ENCODE measurements at places on chromosomes 5 and 9. TPM values are rescaled to one million over a fixed set of nuclear protein-coding genes. Genes with fewer than 3 reads are reported as not detected.

DNA sequence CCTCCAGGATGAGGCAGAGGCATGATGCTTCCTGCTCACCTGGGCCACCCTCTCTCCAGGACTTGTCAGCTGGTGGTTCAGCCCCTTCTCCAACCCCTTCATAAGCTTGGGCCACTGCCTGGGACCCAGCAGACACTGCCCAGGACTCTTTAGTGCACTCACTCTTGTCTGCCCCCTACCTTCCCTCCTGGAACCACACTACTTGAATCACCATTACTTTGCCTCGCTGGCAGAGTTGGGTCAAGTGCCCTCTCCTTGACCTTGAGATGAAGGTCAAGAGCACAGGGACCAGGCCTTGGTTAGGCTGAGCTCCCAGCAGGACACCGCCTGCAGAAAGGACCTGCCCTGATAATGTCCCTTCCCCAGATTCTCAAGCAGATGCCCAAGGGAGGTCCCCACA lies 8.5 kb upstream of the ENDOG start:
- DNase-seq, result no peak

Gene SLC6A19
- total RNA-seq, result not detected

GRCh38 chr5:169702693-169703481 lies 65.8 kb downstream of the DOCK2 start:
- no peak for DNase-seq

DNA sequence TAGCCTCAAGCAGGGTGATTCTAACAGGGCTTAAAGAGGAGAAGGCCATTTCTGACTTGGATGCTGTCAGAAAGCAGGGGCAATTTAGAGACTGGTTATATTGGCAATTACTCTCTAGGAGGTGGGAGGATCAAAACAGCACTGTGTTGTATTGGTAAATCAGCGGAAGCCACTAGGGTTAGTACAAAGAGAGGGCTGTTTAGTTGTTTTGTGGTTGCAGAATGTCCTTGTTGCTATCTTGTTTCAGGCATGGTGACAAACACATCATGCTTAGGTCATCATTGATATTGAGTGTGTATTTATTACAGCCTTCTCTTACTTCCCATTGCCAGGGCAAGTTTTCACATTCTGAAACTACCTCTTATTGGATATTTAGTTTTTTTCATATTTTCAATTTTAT lies 165.3 kb downstream of the TAF11L14 start:
- no peak for DNase-seq

GRCh38 chr5:88452820-88453219 lies 184.2 kb upstream of the TMEM161B start:
- DNase-seq, result no peak

DNA sequence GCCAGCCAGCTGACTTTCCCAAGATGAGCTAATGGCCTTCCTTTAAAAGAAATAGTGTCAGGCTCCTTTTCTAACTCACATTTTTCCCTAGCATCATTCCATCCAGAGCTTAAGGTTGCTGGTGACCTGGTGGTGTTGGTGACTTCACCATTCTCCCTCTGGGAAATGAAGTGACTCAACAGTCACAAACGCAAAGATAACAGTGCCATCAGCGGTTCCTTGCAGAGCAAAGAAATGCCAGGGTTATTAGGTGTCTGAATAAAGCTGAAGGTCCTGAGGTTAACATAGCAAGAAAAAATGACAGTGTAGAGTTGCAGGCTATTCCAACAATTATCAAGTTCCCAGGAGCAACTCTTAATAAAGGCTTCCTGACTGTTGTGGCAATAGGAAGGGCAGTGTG lies 111.8 kb upstream of the SLC44A1 start:
- no peak for DNase-seq

- DNase-seq, result peak; percentile 75
Measured at GRCh38 chr9:70480405-70480980, 66.0 kb upstream of the KLF9 start.

Gene LRRC19
- not detected for total RNA-seq

DNA sequence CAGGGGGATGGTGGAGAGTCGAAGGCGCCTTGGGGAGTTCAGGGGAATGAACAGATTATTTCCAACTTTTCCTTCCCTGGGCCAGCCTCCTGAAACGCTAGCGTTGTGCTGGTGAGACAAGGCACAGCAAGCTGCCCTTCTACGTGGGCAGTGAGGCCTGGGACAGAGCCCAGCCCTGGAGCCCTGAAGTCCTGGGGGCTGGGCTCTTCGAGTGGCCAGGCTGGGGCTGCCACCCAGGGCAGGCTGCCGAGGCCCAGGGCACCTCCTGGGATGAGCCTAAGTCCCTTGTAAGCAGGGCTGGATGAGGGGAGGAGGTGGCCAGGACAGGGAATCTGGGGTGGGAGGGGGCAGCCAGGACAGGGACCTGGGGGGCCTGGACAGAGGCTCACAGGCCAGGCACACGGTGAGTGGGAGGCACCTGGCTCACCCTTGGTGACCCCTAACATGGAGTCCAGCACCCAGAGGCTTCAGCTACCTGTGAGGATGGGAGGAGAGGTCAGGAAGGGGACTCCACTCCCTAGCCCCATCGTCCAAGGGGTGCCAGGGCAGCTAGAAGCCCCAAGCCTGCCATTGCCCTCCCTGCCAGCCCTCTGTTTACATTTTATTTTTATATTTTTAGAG lies 1.3 kb upstream of the LCN12 start:
- DNase-seq, result no peak

Data from NCI-H460 (cell line).